CD4-positive, alpha-beta memory T cell (primary cell): ENCODE measurements at places on chromosomes 11 and 22. TPM values are rescaled to one million over a fixed set of nuclear protein-coding genes. Genes with fewer than 3 reads are reported as not detected.

DNA sequence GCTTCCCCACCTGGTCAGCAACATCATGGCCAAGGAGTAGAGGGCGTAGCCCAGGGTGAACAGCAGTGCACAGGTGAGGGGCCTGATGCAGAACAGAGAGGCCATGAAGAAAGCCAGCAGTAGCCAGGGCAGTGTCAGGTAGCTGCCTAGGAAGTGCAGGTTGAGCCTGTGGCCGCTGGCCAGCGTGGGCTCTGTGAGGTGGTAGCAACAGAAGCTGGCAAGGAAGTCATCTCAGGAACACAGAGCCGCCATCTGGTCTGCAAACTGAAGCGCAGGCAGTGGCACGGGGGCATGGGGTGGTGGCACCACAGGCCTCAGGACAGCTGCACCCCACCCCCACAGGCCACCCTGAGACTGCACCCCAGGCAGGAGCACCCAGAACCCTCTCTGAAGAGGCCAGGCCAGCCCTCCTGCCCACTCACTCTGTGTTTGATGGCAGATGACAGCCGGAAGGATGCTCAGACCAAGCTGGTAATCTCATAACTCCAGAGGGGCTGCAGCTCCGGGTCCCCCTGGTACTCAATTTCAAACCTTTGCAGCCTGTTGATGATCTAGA lies 95.3 kb downstream of the MED15 start:
- H3K4me3 ChIP-seq: no peak overlapping the region
- DNase-seq: no peak
- no peaks in the 10 kb centered on the region for H3K27me3 ChIP-seq
- no peak overlapping the region for H3K27ac ChIP-seq
- H3K4me1 ChIP-seq: peaks cover 5% of the 10 kb centered on the region

GRCh38 chr11:10388574-10388973 lies 66.5 kb upstream of the AMPD3 start:
- H3K36me3 ChIP-seq: no peaks in the 10 kb centered on the region
- no peaks in the 10 kb centered on the region for H3K27me3 ChIP-seq
- no peaks in the 10 kb centered on the region for H3K4me1 ChIP-seq
- H3K27ac ChIP-seq: no peak overlapping the region

GRCh38 chr22:19275104-19275503 lies 16.4 kb downstream of the CLTCL1 start:
- no peaks in the 10 kb centered on the region for H3K4me1 ChIP-seq
- DNase-seq: no peak
- no peaks in the 10 kb centered on the region for H3K36me3 ChIP-seq
- H3K27ac ChIP-seq: no peak overlapping the region

DNA sequence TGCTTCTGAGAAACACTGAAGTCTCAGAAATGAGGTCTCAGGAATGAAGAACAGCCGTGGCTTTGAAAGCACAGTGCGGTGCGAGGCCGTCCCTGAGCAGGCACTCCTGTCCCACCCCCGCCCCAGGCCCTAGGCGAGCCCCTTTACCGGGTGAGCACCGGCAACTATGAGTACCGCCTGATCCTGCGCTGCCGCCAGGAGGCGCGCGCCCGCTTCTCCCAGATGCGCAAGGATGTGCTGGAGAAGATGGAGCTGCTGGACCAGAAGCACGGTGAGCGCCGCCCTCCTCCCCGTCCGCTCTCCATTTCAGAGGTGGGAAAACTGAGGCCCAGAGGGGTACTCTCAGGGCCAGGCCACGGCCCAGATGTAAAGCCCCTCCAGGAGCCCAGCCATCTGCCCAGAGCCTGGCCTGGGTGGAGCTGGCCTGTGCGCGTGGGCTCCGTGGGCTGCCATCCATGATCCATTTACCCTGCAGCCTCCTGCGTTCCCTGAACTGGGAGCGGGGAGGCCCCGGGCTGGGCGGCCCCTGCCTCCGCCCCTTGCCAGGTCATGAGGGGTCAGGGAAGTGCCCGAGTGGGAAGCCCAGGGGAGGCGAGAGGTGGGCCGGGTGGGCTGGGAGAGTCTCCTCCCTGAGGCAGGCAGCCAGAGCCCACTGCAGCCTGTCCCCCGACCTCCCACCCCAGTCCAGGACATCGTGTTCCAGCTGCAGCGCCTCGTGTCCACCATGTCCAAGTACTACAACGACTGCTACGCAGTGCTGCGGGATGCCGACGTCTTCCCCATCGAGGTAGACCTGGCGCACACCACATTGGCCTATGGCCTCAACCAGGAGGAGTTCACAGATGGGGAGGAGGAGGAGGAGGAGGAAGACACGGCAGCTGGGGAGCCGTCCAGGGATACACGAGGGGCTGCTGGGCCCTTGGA lies 9.5 kb downstream of the SLC16A8 start:
- no peak for DNase-seq
- no peaks in the 10 kb centered on the region for H3K27me3 ChIP-seq
- H3K4me3 ChIP-seq: no peak overlapping the region
- no peaks in the 10 kb centered on the region for H3K4me1 ChIP-seq
- H3K36me3 ChIP-seq: peaks cover 10% of the 10 kb centered on the region

GRCh38 chr11:32935462-32936029 lies 42.9 kb downstream of the QSER1 start:
- H3K27me3 ChIP-seq: no peaks in the 10 kb centered on the region
- DNase-seq: no peak
- no peaks in the 10 kb centered on the region for H3K4me1 ChIP-seq
- peaks cover 20% of the 10 kb centered on the region for H3K36me3 ChIP-seq
- no peak overlapping the region for H3K27ac ChIP-seq
- H3K4me3 ChIP-seq: no peak overlapping the region

The SAA1 gene
- total RNA-seq: not detected

The DNHD1 gene
- total RNA-seq: 54.0 TPM

The OR51B2 gene
- not detected for total RNA-seq

The CHRNA10 gene
- total RNA-seq: 5.5 TPM
